ENCODE measurements at places on chromosomes 6 and 20.

DNA sequence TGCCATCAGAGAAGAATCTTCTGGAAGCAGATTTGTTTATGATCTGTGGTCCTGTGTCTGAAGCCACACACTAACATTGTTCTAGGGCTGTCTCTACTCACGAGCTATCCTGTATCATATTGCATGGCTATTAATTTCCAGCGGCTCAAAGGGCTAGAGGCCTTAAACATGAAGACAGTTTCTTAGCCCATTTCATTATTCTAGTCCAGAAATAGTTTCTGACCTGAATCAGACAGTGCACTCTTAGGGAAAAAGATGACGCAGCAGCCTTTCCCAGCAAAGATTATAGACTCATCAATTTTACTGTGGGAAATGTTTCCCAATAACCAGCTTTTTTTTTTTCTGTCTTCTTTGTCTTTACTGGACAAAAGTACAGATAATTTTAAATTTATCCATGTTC, 105.3 kb upstream of the SUPT3H start:
- ATAC-seq, result no peak
- no peaks in the 10 kb centered on the region for H3K36me3 ChIP-seq
- H3K4me1 ChIP-seq, result peaks cover 36% of the 10 kb centered on the region

DNA sequence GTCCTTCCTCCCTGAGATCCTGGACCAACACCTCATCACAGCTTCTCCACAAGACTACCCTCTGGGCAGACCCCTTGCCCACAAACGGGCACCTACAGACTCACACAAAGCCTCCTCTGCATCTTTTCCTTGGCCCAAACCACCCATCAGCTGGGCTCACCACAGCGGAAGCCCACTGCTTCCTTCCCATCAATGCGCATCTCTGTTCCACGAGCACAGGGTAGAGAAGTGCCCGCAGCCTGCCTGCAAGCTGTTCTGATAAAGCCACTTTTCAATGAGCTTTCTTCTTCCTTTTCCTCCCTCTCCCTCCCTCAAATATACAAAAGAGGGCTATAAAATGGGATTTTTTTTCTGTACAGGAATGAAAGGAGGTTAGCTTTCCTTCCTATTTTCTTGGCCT, 111.2 kb downstream of the NFATC2 start:
- peak overlapping the region; percentile 73 for H3K27ac ChIP-seq
- no peak for ATAC-seq
- H3K4me1 ChIP-seq, result peaks cover 51% of the 10 kb centered on the region

DNA sequence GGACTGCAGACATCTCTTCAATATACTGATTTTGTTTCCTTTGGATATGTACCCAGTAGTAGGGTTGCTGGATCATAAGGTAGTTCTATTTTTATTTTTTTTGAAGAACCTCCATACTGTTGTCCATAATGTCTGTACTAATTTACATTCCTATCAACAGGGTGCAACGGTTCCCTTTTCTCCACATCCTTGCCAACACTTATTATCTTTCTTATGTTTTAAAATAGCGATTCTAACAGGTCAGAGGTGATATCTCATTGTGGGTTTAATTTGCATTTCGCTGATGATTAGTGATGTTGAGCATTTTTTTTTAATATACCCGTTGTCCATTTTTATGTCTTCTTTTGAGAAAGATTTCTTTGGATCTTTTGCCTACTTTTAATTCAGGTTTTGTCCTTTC, 2.0 kb upstream of the TP53RK start:
- H3K36me3 ChIP-seq, result peaks cover 6% of the 10 kb centered on the region
- peaks cover 32% of the 10 kb centered on the region for H3K4me1 ChIP-seq
- peaks cover 4% of the 10 kb centered on the region for H3K27me3 ChIP-seq
- ATAC-seq, result no peak
- no peak overlapping the region for H3K27ac ChIP-seq
- H3K4me3 ChIP-seq, result no peak overlapping the region

GRCh38 chr6:120290964-120291363, 941.4 kb upstream of the MAN1A1 start:
- no peak for ATAC-seq
- no peaks in the 10 kb centered on the region for H3K4me1 ChIP-seq
- no peak overlapping the region for H3K4me3 ChIP-seq

DNA sequence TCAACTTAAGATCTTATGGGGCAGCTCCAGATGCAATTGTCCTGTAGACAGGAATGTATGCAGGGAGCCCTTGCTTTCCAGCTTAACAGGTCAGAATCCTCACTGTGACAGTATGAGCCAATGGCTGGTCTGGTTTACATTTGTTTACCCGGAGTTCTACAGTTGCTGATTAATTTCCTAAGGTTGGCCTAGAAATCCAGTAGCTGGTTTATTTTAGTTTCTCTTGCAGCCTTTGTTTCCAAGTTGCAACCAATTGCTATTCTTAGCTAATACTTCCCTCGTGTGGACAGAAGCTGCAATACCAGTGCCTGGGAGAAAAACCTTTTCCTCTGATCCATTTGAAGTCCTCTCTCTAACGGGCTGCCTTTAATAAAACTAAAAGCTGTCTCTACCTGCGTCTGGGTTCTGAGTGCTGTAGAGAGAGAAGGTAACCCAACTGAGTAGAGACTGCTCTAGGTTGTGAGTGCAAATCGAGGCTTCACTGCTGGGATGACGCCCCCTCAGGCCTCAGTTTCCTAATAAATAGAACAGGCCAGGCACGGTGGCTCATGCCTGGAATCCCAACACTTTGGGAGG, 45.9 kb downstream of the ZNF217 start:
- H3K27ac ChIP-seq, result no peak overlapping the region
- no peaks in the 10 kb centered on the region for H3K27me3 ChIP-seq
- H3K4me3 ChIP-seq, result no peak overlapping the region
- no peaks in the 10 kb centered on the region for H3K4me1 ChIP-seq
- ATAC-seq, result no peak
- H3K36me3 ChIP-seq, result no peaks in the 10 kb centered on the region

DNA sequence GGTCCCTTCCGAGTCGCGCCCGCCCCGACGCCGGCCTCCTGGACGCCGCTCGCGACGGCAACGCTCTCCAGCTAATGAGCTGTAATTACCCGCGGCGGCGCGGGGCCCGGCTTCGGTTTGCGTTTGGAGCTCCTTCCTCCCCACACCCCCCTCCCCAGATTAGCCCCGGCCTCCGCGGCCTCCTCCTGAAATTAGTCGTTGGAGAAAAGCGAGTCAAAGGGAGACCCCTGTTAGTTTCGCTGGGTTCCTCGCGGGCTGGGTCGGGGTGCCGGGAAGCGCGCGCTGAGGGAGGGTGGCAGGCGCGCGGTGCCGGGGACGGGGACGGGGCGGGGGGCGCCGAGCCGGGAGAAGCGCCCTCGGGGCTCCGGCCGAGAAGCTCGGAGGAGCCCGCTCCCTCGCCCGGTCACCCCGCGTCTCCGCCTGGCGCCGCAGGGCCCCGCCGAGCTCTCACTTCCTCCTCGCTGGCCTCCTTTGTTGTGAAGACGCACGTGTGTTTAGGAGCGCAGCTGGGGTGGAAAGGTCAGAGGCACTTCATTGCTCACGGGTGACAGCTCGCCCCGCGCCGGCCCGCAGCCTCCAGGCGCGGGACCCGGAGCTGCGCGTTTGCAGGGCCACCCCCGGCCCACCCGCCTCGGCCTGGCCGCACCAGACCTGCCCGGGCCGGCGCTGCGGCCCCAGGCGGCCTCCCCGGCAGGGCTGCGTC, 4.9 kb downstream of the FOXC1 start:
- H3K4me1 ChIP-seq, result peaks cover 15% of the 10 kb centered on the region
- peaks cover 58% of the 10 kb centered on the region for H3K27me3 ChIP-seq
- H3K36me3 ChIP-seq, result no peaks in the 10 kb centered on the region
- no peak overlapping the region for H3K4me3 ChIP-seq
- ATAC-seq, result peak; percentile 62
- H3K27ac ChIP-seq, result no peak overlapping the region

- H3K4me1 ChIP-seq, result no peaks in the 10 kb centered on the region
- no peak overlapping the region for H3K27ac ChIP-seq
- H3K36me3 ChIP-seq, result no peaks in the 10 kb centered on the region
- ATAC-seq, result no peak
- H3K27me3 ChIP-seq, result no peaks in the 10 kb centered on the region
- H3K4me3 ChIP-seq, result no peak overlapping the region
These were observed 23.2 kb downstream of the GLYATL3 start for GRCh38 chr6:49522710-49523593.

DNA sequence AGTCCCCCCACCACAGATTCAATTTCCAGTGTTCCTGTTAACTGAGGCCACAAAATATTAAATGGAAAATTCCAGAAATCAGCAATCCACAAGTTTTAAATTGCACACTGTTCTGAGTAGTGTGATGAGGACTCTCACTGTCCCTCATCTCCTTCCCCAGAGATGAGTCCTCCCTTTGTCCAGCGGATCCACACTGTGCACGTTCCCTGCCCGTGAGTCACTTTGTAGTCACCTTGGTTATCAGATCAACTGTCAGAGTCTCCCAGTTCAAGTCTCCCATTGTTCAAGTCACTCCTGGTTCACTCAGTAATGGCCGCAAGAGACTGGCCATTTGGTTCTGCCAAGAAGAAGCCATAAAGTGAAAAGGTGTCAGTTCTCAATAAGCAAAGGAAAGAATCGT, 168.6 kb upstream of the AFDN start:
- no peaks in the 10 kb centered on the region for H3K36me3 ChIP-seq
- H3K4me3 ChIP-seq, result no peak overlapping the region
